ENCODE measurements at places on chromosomes 12 and 14.
A peak's percentile ranks its signal among the peaks of the same experiment; 100 is the strongest.

GRCh38 chr14:100767788-100768536 lies 41.3 kb downstream of the DLK1 start:
- no peak for DNase-seq

GRCh38 chr14:52235434-52235833 lies 32.1 kb upstream of the PTGDR start:
- DNase-seq, result no peak

DNA sequence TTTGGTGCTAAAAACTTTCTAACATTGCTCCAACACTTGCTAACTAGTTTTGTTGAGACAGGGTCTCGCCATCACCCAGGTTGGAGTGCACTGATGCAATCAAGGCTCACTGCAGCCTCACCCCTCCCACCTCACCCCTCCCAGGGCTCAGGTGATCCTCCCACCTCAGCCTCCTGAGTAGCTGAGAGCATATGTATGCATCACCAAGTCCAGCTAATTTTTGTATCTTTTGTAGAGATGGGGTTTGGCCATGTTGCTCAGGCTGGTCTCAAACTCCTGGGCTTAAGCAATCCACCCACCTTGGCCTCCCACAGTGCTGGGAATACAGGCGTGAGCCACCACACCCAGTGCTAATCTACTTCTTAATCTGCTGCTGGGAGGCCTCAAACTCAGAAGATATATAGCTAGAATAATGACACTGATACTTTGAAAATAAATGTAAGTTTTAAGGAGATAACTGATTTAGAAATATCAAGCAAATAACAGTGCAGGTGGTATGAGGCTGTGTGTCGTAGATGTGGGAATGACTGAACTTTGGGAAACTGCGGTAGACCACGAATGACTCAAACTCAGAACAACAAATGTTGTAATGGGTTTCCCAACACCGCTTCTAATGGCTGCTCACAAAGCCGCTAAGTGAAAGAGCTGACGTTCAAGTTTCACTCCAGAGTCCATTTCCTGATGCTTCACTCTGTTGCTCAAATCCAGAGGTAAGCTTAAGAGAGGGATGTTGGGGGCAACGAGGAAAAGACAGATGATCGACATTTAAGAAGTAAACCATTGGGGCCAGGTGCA lies 10.0 kb downstream of the TMCC3 start:
- DNase-seq, result peak; percentile 89

DNA sequence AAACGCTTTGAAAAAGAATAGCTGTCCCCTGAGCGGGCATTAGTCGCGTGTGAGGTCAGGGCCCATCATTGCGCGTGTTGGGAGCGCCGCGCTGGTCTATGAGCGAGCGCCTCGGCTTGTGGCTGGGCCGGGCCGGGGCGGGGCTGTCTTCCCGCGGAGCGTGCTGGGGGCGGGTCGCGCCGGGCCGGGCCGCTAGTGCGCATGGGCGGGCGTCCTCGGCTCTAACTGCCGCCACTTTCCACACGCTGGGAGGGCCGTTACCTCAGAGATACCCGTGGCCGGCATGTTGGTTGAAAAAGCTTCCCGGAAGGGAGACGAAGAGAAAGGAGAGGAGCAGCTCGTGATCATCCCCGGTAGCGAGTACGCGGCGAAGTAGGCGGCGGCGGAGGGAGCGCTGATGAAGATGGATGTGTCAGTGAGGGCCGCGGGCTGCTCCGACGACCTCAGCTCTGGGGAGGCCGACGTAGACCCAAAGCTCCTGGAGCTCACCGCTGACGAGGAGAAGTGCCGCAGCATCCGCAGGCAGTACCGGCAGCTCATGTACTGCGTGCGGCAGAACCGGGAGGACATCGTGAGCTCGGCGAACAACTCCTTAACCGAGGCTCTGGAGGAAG lies at the start of gene EID3:
TSS of gene EID3 (plus strand) at position 202 of the 614 bp plus-strand sequence. CDS start at position 398, 196 bp downstream.
- DNase-seq, result peak; percentile 88

- DNase-seq, result no peak
Observed at GRCh38 chr14:103755060-103755459, 39.5 kb downstream of the ZFYVE21 start.

DNA sequence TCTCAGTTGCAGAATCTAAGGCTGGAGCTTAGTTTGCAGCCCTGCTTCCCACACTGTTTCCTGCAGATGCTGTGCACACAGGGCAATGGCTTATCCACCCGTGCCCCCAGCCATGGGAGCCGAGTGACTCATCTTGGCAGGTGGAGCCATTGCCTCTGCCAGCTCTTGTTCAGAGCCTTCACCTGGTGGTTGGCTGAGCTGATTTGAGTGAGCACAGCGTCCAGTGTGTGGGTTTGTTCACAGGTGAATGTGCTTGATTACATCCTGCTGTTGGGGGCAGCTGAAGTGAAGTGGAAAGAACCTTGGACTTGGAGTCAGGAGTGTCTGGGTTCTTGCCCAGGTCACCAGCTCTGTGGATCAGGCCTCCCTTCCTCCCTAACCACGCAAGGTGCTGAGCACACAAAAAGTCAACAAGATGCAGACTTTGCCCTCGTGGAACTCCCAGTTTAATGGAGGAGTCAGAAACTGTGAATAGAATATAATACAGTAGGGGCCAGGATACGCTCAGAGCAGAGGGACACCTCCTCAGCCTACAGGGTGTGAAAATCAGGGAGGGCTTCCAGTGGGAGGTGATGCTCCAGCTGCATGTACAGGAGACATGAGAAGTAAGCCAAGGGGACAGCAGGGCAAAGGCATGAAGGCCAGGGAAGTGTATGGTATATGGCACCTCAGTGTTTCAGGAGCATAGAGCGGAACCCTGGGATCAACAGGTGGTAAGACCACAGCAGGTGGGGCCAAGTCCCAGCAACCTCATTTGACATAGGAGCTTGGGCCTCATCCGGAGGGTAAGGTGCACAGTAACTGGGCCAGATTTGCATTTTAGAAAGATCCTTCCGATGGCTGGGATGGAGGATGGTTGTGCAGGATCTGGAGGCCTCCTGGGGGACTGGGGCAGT lies 22.8 kb downstream of the JDP2 start:
- peak; percentile 88 for DNase-seq

- peak; percentile 72 for DNase-seq
Observed at GRCh38 chr12:124678421-124678893, 111.0 kb upstream of the NCOR2 start.

DNA sequence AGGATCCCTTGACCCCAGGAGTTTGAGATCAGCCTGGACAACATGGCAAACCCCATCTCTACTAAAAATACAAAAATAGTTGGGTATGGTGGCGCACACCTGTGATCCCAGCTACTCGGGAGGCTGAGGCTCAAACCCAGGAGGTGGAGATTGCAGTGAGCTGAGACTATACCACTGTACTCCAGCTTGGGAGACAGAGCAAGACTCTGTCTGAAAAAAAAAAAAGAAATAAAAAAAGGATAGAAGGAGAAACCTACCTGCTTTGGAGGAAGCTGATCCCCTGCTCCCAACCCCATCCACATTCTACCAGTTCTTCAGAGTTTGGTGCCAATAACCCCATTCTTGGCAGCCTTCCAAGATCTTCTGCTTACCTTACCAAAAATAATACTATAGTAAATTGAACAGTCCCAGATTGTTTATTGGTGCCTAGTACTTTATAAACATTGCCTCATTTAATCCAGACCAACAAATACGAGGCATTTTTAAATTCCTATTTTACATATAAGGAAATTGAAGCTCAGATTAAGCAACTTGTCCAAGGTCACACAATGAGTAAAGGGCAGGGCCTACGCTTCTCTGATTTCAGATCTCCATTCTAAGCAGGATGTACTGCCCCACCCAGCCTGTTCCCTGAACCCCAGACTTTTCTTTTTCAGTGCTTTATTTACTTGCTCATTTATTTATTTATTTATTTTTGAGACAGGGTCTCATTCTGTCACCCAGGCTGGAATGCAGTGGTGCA lies 33.2 kb upstream of the FAM222A start:
- no peak for DNase-seq

DNA sequence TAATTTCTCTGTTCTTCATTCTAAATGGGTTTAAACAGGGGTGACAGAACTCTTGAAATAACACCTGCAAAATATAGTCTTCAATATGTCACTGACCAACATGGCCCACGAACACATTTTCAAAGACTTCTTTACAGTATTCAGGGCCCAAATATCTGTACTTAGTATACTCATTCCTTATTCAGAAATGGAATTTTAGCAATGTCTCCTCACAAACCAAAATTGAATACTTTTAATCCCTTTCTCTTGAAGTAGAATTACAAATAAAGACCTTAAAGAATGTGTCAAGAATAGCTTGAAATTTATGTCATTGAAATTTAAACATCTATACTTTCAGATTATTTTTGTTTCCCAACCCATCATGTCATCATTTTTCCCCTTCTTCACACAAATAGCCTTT lies 263.1 kb downstream of the LRIG3 start:
- no peak for DNase-seq

DNA sequence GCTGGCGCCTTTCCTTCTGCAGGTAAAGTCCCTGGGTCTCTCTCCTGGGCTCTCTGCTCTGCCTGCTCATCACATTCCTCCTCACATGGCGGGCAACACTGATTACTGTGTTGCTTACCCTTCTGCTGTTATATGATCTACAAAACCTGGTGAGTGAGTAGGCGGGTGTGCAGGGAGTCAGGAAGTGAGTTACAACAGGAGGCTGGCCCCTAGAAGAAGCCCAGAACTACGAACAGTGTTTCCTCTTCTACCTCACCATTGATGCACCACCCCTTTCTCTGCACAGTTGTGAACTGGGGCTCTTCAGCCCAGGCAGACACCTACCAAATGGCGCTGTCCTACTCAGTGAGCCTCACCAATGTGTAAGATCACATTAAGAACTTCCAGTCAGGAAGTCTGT lies 4.9 kb upstream of the KLHL33 start:
- DNase-seq, result no peak

DNA sequence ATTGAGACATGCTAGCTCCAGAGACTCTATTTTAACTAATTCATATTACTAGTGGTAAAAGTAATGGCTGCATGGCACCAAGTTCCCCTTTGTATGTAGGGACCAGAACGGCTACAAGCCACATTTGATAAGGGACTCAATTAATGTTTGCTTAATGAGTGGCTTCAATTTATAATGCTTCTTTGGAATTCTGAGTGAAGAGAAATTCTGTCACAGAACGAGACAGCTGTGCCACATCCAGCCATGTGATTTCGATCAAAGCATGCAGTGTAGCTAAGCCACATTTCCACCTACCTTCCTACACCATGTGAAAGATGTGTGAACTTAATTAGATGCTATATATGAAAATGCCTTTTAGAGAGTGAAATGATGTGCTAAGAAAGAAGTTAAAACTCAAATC lies 217.4 kb downstream of the ACSS3 start:
- no peak for DNase-seq

- peak; percentile 62 for DNase-seq
Observed at GRCh38 chr14:20684662-20685456, 499 bp downstream of the RNASE4 start.

DNA sequence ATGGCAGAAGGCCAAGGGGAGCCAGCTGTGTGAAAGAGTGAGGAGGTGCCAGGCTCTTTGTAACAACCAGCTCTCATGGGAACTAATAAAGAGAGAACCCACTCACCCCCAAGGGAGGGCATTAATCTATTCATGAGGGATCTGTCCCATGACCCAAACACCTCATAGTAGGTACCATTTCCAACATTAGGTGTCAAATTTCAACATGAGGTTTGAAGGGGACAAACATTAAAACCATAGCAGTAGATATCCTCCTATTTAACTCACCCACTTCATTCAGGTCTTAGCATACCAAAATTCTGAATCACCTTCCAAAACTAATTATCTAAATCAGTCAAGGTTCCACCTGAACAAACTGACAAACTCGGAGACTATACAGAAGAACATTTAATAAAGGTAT lies 75.3 kb downstream of the PPFIA2 start:
- peak; percentile 31 for DNase-seq

- DNase-seq, result no peak
Observed at GRCh38 chr14:101248840-101249675, 312.2 kb upstream of the DIO3 start.

DNA sequence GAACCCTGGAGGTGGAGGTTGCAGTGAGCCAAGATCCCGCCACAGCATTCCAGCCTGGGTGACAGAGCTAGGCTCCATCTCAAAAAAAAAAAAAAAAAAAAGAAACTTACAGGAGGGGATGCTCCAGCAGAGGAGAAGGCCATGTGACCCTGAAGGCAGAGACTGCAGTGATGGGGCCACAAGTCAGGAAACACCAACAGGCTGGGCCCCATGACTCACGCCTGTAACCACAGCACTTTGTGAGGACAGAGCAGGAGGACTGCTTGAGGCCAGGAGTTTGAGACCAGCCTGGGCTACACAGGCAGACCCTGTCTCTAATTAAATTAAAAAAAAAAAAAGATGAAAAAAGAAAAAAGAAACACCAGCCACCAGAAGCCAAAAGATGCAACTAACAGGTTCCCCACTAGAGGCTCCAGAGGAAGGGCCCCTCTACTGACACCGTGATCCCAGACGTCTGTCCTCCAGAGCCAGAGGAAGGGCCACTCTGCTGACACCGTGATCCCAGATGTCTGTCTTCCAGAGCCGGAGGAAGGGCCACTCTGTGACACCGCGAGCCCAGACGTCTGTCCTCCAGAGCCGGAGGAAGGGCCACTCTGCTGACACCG lies 9.1 kb upstream of the GLT1D1 start:
- no peak for DNase-seq

- no peak for DNase-seq
Observed at GRCh38 chr14:69351911-69352310, 46.2 kb downstream of the ERH start.

GRCh38 chr12:26264215-26264838 lies 69.0 kb downstream of the SSPN start:
- no peak for DNase-seq

DNA sequence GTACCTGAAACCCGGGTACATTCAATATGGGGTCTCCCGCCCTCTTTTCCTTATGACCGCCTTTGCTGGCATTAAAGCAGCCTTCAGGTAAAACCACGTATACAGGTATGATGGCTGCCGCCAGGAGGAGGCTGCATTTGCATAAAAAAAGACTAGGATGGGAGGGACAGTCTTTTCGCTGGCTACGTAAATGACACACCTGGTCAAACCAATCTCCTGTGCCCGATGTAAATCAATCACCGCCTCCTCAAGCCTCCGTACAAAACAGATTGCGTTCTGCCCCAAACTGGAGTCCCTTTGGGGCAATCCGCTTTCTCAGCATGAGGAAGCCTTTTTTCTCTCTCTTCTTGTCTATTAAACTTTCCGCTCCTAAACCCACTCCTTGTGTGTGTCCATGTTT lies 8.1 kb upstream of the ALDH1L2 start:
- peak; percentile 38 for DNase-seq

GRCh38 chr12:19800884-19801283 lies 361.6 kb downstream of the AEBP2 start:
- no peak for DNase-seq

GRCh38 chr14:29805415-29806123 lies 122.1 kb downstream of the PRKD1 start:
- peak; percentile 81 for DNase-seq

- no peak for DNase-seq
Observed at GRCh38 chr14:68482018-68482417, 310.8 kb downstream of the ZFP36L1 start.

GRCh38 chr12:55694651-55695050 lies 13.1 kb downstream of the ITGA7 start:
- DNase-seq, result no peak
